SK-N-MC (cell line): ENCODE measurements at places on chromosomes 3 and 15.

DNA sequence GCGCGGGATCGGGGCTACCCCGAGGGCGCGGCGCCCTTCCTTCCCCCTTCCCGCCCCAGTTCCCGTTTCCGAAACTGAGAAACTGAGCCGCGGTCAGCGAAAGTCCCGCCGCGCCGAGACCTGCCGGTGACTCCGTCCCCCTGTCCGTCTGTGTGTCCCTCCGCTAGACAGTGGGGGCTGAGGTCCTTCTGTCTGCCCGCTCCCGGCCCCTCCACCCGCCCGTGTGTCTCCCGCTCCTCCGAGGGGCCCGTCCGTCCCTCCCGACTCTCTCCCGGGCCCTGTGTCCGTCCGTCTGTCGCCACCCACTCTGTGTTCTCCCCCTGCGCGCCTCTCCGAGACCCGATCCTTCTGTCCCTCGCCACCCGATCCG lies 426 bp downstream of the PRKCD start:
- DNase-seq = no peak

DNA sequence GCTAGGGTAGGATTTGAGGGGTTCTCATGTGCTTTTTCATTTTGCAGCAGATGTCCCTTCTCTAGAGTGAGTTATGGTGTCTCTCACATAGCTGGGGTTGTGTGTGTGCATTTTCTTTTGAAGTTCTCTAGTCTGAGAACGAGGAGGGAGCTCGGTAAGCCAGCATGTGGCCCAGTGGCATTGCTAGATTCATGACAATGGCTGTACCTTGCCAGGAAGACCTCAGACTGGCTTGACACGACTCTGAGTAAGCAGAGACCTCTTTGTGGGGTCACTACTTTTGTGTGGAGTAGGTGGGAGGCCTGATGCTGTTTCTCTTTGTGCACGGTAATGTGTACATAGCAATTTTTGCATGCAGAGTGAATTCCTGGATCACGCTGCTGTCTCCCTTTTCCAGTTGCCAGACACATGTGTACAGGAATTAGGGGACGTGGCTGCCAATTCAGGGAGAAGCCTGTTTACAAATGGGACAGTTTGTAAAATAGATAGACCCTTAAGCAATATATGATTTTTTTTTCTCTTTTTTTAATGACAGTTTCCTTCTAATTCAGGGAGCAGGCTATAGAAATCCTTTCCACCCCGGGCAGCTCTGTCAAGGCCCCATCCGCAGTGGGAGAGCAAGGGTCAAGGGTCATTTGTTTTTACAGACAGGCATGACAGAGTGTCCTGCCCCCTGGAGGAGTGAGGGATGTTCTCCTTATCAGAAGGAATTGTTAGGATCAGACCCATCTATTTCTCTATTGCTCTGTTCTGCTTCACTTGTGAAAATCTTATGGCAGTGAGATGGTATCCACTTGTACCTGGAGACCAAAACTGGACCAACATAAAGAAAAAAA lies 4.6 kb downstream of the CACNA1D start:
- no peak for DNase-seq

- no peak for DNase-seq
Observed at GRCh38 chr3:179318876-179319275, 4.0 kb upstream of the ZNF639 start.

DNA sequence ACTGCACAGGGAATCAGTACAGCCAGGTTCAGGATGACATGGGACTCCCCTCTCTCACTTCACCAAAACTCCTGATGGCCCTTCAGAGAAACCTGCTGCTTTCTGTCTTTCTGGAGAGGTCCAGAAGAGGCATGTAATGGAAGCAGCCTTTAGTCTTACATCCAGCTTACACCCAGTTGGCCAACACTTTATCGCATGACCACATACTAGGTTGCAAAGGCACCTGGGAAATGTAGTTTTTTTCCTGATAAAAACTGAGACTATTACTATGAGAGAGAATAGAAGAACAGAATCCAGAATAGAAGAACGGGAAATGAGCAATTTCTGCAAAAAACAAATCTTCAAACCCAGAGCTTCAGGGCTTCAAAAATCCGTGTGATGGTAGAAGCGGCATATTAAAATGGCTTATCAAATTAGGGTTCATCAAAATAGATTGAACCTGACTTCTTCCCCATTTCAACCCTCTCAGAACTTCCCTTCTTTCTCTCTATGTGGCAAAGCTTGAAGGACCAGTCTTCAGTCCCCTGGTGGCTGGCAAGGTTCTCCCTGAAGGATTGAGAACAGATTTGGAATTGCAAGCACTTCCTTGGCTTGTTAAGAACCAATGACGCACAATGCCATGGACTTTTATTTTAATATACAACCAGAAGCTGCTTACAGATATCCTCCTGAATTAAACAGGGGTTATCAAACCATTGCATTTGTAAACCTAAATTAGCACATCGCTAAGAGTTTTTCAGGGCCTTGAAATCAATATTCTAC lies 34.4 kb downstream of the CORO2B start:
- no peak for DNase-seq

DNA sequence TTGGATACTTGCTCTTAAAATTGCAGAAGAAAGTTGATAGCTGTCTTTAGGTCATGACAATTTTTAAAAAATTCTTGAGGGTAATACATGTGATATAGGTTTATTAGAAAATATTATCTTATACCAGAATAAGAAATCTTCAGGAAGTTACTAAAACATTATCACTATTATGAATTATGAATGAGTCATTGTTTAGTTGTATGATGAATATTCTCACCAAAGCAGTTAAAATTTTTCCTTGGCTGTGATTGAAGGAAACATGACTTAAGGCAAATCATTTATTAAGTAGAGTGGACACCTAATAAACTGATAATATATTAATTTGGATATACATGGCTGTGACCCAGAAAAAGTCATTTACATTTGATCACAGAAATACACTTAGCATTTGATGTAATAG lies 30.1 kb downstream of the APPL1 start:
- DNase-seq = no peak

GRCh38 chr3:188567478-188568195 lies 413.7 kb downstream of the LPP start:
- no peak for DNase-seq

GRCh38 chr3:152622811-152623167 lies 212.1 kb upstream of the P2RY1 start:
- DNase-seq = no peak

DNA sequence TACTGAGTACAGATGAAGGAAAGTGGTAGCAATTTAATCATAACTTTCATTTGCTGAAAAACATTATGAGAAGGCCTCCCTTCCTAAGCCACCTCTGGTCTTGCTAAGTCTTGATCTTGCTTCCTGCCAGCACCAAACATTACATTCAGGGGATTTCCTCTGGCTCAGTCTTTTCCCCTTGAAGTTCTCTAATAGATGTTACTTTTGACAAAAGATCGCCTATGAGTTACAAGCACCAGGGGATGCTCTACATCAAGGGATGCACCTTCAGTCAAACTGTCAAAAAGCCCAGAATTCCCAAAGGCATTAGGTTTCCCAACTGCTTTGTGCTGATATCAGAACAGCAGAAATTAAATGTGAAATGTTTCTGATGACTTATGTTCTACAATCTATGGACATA lies 47.3 kb downstream of the AQP9 start:
- no peak for DNase-seq

- DNase-seq = no peak
Observed at GRCh38 chr3:40170395-40170794, 139.1 kb upstream of the EIF1B start.

- DNase-seq = no peak
Observed at GRCh38 chr3:151135541-151136337, 50.3 kb downstream of the MED12L start.

DNA sequence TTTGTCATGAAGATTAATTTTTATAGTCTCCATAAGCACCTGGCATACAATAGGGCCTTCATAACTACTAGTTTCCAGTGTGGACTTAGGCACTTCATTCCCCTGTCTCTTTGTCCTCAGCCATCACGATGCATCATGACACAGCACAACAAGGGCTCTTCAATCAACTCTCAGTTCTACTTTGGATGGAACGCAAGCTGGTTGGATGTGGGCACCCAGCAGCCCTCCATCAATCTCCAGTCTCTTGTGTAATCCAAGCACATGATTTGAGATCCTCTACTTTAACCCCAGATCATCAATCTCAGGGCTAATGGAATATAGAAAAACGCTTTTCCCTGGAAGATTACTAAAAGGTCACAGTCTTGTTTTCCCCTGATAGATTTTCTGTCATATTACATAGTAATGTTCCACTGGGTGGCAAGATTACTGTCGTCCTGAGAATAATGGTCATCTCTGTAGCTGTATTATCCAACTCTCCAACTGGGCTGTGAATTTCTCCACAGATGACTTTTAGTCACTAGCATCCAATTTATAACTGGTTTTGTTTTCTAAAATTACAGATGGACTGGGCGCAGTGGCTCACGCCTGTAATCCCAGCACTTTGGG lies 22.9 kb upstream of the CHRNA7 start:
- no peak for DNase-seq

DNA sequence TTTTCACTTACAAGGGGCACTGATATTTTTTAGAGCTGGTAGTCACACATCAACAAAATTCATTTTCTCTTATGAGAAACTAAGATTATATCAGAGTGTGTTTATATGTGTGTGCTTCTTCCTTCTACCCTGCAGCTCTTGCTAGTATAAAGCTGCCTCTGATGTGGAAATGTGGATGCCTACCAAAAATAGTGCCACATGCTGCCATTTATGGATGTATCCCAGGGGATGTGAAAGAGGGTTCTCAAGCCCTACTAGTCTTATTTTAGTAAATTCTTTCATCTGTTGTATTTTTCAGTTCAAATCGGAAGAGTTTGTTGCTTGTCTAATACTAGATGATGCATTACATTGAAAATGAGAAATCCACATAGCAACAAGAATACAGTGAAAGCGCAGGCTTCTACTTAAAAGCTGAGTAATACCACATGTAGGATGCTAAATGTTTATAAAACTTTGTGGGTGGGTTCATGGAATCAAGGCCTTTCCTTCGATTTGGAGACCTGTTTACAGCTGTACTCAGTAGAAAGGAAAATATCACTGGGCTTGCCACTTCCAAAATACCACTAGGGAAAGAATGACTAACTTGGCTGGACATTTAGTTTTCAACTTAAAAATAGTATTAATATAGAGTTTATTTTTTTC lies 399.2 kb downstream of the EPHA3 start:
- DNase-seq = no peak

DNA sequence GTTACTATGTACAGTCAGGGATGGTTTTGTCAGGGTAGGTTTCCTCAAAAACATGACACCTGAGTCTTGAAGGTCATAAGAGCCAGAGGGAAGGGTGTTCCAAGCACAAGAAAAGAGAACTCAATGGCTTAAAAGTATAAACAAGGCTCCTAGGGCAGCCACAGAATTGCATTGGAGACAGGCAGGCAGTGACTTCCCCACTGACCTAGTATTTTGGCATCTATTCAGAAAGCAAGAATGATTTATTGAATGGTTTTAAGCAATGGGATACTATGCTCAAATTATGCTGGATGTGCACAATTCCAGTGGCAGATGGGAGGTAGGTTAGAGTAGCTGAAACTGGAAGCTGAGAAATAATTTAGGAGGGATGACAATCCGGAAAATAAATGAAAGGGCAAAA lies 54.0 kb downstream of the TSC22D2 start:
- DNase-seq = no peak

DNA sequence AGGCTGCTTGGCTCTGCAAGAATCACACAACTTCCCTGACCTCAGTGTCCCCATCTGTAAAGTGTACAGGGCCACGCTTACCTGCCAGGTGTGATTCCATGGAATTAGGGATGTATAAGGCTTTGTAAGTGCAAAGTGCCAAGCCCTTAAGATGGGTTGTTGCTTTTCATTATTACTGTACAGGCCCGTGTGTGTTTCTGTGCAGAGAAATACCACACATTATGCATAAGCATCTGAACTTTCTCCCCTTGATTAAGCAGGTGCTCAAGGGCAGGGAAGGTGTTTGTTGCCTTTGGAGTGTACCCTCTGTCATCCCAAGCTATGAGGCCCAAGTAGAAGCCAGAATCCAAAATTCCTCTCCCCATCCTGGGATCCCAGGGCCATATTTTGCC lies 13.6 kb upstream of the HRH1 start:
- no peak for DNase-seq

DNA sequence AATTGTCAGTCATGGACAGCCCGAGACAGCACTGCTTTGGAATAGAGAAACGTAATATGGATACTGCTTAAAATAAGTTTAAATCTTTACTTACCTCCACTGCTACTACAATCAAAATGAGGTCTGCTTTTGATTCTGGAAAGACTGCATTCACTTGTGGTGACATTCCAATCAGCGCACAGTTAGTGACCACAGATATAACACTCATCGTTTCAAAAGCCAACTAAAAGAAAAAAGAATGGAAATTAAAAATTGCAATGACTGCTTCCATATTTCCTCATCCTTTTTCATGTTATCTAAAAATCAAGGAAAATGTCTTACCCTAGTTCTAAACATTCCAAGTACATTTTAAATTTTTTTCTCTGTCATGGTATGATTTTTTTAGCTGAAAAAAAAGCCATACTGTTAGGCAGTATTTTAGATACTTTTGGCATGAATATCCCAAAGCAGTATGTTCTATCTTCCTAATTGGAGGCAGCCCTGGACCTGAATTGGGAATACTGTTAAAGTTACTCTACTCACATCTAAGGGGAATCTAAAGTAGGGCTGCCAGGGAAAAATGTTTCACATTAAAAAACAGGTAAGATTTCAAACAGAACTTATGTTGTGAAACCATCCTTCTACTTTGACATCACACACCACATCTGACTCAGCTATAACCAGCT lies 72.1 kb downstream of the ANO10 start:
- DNase-seq = no peak

DNA sequence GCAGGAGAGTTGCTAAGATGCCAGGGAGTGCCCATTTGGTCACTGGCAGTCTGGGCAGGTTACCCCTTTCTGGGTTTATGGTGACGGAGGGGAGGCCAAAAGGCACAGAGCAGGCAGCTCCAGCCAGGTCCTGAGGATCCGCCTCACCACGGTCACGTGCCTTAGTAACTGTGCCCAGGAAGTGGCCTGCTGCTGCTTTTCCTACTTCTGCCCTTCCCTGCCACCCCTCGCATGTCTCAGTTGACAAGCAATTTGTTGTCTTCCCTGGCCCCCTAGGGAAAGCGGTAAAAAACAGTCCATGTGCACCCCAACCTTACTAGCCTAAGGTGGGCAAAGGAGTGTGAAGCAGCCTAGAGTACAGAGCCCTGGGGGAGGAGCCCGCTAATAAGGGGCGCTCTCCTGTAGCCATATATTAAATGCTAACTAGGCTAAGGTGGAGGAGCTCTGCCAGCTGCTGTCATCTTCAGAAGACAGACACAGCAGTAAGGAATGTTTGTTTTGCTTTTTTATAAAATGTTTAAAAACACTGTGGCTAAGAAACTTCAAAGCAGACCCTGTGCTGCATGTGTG lies 9.1 kb upstream of the LIPH start:
- no peak for DNase-seq

DNA sequence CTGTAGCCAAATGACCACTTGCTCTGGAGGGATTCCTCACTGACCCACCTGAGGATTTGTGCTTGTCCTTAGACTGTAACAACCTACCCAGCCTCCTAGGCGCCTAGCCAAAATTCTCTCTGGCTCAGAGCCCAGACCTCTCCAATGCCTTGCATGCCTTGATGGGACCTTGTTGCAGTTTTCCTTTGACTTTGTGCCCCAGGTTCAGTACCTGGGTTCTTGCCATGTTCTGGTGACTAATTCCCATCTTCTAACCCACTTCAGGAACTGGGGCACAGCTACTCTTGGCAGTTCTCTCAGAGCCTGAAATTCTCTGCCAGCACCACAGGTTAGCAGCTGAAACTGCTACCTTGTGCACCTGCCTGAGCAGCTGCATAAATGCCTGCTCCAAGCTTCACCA lies 27.0 kb upstream of the UBE3A start:
- DNase-seq = no peak
